ENCODE measurements at places on chromosomes 7 and 10.

GRCh38 chr7:143299840-143300239, 11.7 kb downstream of the CASP2 start:
- peak; percentile 23 for DNase-seq

DNA sequence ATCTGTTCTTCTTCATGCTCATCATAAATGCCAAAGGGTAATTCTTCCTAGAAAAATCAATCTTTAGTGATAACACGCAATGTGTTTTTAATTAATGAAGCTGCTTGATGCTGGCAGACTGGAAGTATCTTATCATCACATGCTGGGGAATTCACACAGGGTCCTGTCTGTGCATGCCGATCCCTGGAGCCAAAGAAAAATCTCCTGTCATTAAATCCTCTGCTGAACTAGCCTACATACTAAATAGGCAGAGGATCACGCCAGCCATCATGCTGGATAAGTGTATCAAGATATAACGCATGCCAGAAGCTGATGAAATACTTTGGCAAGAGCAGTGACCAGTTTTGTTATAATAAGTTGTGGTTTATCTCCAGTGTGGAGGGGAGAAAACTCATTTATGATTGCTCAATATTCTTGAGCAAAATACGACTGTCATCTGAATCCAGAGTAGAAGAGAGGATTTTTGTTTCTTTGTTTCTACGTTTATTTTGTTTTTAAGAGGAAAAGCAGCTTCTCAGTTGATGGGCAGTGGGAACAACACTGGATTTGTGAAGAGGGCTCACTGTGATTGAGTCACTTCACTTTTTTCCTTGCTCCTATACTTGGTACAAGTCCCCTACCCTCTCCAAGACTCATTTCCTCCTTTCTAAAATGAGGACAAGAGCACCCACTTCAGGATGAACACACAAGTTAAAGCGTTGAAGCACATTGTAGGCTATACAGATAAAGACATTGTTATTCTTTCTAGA, 649.1 kb downstream of the TNS3 start:
- DNase-seq: peak; percentile 93

DNA sequence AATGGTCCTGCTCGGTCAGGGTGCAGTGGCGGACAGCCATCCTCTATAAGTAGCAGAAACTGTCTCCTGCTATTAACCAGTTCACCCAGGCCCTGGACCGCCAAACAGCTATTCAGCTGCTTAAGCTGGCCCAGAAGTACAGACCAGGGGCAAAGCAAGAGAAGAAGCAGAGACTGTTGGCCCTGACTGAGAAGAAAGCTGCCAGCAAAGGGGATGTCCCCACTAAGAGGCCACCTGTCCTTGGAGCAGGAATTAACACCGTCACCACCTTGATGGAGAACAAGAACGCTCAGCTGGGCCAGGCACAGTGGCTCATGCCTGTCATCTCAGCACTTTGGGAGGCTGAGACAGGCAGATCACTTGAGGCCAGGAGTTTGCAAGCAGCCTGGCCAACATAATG, 5.6 kb upstream of the NSUN5 start:
- no peak for DNase-seq

GRCh38 chr10:36946598-36946997, 178.8 kb upstream of the ANKRD30A start:
- no peak for DNase-seq

DNA sequence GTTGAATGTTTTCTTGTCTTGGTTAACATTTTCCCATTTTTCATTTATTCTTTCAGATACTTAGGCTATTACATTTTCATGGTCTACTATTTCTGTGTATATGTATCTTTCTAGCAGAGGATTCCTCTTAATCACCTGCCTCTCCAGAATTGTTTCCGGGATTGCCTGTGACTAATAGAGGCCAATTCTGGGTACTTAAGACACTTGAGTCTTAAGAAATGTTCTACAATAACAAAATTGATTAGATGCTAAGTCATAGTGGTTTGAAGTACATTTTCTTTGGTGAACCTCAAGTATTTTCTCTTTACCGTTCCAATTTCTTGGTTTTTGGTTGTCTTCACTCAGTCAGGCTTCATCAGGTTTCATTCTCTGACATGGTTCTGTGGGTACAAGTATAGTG, 26.4 kb downstream of the BBS9 start:
- peak; percentile 89 for DNase-seq

DNA sequence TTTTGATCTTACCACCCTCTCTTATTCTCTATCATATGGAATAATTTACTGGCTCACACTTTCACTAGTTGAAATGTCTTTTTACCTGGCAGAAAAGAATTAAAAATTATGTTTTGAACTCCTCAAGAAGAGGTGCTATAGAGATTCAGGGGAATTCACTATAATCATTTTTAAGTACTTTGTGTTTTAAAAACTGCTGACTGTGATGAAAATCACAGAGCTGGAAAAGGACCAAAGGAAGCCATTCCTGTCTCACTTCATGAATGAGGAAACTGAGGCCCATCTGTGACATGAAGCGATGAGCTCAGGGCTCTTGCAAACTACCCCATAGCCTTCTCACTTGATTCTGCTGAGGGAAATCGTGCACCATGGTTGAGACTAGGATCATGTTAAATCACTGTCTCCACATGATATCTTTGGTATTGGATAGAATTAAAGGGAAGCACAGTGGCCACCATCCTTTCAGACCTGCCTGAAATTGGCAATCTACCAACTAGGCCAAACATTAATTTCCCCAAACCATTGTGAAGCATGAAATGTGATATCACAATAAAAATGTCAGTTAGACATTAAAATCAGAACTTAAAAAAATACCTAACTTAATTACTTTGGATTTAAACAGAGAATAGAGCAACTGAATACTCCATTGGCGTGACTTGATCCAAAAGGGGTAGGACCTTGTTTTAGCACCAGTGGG, 141.0 kb downstream of the FZD1 start:
- DNase-seq: no peak

GRCh38 chr10:108556186-108556585, 1367.1 kb downstream of the XPNPEP1 start:
- peak; percentile 1 for DNase-seq

DNA sequence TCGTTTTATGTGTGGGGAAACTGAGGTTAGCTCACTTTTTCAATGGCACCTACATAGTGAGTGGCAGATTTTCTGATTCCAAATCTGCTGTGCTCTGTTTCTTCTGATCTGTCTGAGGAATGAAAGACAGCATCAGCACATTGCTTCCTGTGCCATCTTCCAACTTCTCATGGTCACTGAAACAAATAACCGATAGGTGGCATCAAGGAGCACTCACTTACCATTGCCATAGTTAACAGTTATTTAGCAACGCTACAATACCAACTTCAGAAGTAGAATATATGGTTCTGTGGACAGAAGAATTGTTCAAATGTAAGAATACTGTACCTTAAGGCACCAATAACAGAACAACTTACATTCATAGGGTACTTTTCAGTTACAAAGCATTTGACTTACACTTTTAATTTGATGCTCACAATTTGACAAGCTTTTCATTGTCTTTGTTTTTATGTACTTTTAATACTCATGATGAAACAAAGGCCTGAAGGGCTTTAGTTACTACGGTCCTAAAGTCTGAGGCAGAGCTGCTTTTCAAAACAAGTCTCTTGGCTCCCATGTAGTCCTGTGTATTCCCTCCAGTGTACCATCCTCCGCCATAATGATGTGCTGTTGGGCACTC, 228.9 kb upstream of the TCF7L2 start:
- peak; percentile 47 for DNase-seq

GRCh38 chr7:121452389-121452788, 56.3 kb upstream of the FAM3C start:
- DNase-seq: no peak

GRCh38 chr7:36638140-36638539, 86.2 kb downstream of the AOAH start:
- DNase-seq: no peak

DNA sequence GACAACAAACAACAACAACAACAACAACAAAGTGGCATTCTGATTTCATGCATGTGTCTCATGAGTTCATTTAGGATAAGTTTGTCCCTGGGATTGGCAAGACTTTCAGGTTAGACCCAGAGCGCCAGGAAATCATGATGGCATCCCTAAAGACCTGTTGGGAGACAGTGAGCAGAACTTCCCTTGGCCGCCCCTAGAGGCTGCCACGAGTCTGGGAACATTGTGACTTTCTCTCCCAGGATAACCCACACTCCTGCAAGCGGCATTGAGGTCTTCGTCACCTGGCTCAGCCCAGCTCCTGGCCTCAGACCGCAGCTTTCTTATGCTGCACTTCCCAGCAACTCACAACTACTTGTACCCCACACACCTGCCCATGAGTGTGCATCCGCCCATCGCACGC, 80.5 kb upstream of the RNF32 start:
- no peak for DNase-seq

GRCh38 chr10:5988336-5988920, 11.1 kb upstream of the IL15RA start:
- DNase-seq: no peak

- no peak for DNase-seq
Observed at GRCh38 chr10:88236121-88236743, 346.9 kb downstream of the RNLS start.

GRCh38 chr10:32347363-32348022, 535 bp upstream of the EPC1 start:
- DNase-seq: no peak

DNA sequence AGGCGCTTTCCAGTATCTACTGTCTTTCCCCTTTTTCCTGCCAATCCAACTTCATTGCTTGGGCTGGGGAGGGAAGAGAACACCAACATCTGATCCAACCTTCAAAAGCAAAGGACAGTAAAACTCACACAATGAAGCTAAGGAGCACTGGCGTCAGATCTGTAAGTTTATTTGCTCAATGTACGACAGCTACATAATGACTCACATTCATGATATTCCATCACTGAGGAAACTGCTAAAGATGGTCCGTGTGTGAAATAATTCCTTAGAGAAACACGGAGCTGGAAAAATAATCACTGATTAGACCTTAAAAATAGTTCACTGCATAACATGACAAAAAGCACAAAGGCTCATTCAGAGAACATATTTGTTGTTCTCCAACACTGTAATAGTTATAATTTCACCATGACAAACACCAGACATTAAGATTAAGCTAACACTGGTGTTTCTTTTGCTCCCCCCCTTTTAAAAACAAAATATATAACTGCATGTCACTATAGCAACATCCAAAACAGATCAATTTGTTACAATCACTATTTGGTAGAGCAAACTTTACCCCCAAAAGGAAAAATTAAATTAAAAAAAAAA, 24.3 kb downstream of the HSPB1 start:
- DNase-seq: peak; percentile 54

DNA sequence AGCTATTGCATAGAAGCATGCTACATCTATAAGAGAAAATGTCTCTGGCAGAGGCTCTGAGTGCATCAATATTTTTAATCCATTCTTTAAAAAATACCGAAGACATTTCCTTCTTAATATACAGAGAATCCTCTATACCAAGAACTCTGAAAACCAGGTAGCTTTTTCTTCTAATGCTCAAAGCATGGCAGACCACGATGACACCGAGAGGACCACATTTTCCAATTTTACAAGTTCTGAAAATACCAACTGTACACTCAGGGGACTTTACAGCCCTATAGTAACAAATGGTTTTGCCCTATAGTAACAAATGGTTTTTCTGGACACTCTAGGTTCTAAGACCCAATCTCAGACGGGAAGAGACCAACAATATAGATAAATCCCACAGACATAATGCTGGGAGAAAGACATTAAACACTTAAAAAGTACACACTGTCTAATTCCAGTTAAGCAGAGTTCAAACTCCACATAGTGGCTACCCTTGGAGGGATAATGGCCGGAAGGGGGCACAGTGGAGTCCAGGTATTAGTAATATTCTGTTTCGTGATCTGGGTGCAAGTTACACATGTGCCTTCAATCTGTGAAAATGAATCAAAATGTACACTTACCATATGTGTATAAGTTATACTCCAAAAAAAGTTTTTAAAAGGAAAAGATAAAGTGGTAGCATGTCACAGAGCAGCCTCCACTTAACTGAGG, 26.2 kb downstream of the CCDC6 start:
- no peak for DNase-seq

GRCh38 chr7:33727315-33727714, 178.0 kb upstream of the BMPER start:
- no peak for DNase-seq

- DNase-seq: no peak
Observed at GRCh38 chr7:21317966-21318915, 109.6 kb upstream of the SP4 start.

DNA sequence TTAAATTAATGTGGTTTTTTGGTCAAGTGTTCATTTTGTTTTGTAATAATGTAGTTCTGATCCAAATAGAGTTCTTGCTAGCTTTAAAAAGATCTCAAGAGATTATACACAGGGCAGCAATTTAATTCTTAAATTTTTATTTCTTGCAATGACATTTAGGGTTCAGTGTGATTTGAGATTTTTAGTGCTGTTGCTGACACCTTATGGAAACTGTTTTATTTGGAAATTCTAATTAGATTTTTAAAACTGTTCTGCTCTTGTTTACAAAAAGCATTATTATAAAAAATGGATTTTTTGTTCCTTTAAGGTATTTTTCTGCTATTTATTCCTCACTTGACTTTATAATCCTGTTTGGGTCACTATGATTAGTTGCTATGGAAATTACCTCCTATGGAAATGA, 72.1 kb downstream of the RTKN2 start:
- DNase-seq: no peak

- no peak for DNase-seq
Observed at GRCh38 chr7:99325001-99325493, 651 bp upstream of the ARPC1A start.

GRCh38 chr7:121329191-121330052, 622 bp downstream of the WNT16 start:
- no peak for DNase-seq

GRCh38 chr7:39539816-39540215, 26.4 kb upstream of the YAE1 start:
- DNase-seq: no peak

DNA sequence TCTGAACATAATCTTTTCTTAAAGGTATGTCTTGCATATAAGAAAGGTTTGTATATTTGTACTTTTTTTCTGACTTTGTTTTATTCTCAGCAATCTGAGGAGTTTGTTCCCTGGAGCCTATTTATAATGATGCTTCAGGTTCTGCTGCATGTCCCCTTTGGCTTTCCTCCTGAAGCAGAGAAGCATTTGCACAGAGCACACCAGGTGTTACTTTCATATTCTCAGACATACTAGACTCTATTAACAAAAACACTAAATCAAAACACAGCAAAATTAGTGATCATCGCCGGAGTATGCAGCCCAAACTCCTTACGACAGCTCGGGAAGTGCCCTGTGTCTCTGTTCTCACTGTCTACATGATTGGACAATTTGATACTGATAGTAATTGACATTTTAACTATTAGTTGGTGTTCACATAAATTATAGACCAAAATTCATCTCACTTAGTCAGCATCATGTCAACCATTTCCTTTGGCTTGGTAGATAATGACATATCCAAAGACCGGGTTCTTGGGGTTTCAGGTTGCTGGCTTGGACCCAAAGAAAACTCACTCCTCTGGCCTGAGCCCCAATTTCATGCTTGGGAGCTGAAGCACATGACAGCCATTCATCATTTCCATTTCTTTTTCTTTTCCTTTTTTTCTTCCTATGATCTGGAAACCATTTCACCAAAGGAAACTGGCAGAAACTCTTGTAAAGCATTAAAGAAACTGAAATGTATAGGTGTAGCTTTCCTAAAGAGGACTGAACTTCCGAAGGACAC, 400.1 kb upstream of the NRP1 start:
- peak; percentile 42 for DNase-seq
